ENCODE measurements at places on chromosomes 16 and 17. TPM values are rescaled to one million over a fixed set of nuclear protein-coding genes. Genes with fewer than 3 reads are reported as not detected.
A peak's percentile ranks its signal among the peaks of the same experiment; 100 is the strongest.

ANKS4B gene
- 9.0 TPM for total RNA-seq

DNA sequence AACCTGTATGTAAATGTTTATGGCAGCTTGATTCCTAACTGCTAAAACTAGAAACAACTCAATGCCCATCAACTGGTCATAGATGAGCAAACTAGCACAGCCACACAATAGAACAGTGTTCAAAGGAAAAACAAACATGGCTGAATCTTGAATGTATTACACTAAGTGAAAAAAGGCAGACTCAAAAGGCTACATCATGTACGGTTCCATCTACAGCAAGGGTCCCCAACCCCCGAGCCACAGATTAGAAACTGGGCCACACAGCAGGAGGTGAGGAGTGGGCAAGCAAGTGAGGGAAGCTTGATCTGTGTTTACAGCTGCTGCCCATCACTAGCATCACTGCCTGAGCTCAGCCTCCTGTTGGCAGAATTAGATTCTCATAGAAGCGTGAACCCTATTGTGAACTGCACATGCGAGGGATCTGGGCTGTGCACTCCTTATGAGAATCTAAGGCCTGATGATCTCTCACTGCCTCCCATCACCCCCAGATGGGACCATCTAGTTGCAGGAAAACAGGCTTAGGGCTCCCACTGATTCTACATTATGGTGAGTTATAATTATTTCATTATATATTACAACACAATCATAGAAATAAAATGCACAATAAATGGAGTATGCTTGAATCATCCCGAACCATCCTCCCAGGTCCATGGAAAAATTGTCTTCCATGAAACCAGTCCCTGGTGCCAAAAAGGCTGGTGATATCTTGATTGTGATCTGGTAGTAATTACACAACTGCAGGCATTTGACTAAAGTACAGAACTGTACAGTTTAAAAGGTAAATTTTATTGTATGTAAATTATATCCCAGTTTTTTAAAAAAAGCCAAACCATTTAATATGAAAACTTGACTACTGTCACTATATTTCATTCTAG, 7.7 kb downstream of the CEP20 start:
- no peak for DNase-seq

DNA sequence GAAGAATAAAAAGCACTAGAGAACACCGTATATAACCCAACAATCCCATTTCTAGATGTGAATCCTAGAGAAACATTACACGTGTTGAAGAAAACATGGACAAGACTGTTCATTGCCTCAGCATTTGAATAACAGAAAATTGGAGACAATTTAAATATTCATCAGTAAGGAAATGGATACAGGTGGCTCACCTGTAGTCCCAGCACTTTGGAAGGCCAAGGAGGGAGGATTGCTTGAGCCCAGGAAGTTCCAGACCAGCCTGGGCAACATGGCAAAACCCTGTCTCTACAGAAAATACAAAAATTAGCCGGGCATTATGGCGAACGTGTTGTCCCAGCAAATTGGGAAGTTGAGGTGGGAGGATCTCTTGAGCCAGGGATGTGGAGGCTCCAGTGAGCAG, 2.7 kb upstream of the ATAD5 start:
- DNase-seq = no peak

METTL2A gene
- total RNA-seq = 23.9 TPM

DNA sequence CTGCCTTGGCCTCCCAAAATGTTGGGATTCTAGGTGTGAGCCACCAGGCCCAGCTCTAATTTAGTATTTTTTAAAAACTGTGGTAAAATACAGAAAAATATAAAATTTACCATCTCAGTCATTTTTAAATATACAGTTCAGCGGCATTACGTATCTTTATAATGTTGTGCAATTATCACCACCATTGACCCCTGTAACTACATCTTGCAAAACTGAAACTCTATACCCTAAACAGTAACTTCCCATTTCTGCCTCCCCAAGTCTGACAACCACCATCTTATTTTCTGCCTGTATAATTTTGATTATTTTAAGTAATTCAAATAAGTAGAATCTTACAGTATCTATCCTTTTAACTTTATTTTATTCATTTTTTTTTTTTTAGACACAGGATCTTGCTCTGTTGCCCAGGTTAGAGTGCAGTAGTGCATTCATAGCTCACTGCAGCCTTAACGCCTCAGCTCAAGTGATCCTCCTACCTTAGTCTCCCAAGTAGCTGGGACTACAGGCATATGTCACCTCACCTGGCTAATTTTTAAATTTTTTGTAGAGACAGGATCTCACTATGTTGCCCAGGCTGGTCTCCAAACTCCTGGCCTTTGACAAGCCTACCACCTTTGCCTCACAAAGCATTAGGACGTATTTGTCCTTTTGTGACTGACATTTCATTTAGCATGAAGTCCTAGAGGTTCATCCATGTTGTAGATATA, 10.9 kb upstream of the GGA2 start:
- DNase-seq = no peak

- no peak for DNase-seq
Observed at GRCh38 chr17:1180958-1181752, 1.4 kb upstream of the ABR start.

TPSD1 gene
- not detected for total RNA-seq

GRCh38 chr16:87423429-87423828, 31.3 kb downstream of the MAP1LC3B start:
- no peak for DNase-seq

FKBP10 gene
- 23.3 TPM for total RNA-seq

PRDM7 gene
- not detected for total RNA-seq

TBC1D3H gene
- not detected for total RNA-seq

BCO1 gene
- 5.8 TPM for total RNA-seq

- DNase-seq = no peak
Observed at GRCh38 chr17:50211249-50212120, 10.1 kb upstream of the COL1A1 start.

GRCh38 chr17:77571155-77571981, 387.1 kb upstream of the TNRC6C start:
- peak; percentile 70 for DNase-seq

DNA sequence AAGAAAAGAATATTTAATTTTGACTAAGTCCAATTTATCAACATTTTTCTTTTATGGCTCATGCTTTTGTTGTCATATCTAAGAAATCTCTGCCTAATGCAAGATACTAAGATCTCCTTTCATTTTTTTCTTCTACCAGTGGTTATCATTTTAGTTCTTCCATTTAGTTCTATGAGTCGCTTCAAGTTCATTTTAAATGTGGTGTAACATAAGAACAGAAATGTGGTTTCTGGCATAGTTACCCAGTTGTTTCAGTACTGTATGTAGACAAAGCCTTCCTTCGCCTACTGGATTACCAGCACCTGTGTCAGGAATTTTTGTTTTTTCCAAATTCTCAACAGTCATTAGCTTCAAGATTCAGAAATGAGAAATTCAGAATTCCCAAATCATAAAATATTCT, 175.7 kb downstream of the PARN start:
- no peak for DNase-seq

DNA sequence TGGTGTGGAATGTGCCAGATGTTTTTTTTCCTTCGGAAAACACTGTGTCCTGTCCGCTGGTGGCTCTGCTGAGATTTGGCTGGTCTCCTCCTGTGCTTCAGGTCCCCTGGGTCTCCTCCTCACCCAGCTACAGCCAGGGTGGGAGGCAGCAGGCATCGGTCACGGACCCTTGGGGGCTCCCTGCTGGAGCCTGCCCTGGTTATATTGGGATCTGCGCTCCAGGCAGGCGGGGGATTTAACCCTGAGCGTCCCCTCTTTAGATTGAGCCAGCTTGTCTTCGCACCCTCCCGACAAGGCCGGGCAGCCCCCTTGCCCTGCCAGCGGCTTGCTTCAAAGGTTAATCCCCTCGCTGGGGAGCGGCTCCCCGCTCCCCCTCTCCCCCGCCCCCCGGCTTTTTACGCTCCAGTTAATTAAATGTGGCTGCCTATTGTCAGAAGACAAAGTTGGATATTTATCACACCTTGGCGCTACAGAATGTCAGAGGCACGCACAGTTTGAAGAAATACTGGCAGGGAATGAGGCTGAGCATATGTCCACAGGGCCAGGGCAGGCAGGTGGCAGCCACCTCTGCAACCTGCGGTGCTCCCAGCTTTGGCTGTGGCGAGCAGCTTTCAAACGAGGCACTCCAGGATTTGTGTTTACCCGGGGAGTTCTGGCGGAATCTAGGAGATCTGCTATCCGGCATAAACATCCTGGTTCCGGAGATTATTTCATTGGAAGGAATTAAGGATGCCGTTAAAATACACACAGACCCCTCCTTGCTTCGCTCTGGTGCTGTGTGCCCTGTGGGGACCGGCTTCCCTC, 38.2 kb upstream of the GSE1 start:
- DNase-seq = peak; percentile 53

ZDHHC1 gene
- not detected for total RNA-seq

GRCh38 chr17:76642994-76643393, 563 bp downstream of the ST6GALNAC1 start:
- DNase-seq = peak; percentile 28

GRCh38 chr16:14070555-14070876, 603 bp upstream of the MRTFB start:
- DNase-seq = peak; percentile 18

DNA sequence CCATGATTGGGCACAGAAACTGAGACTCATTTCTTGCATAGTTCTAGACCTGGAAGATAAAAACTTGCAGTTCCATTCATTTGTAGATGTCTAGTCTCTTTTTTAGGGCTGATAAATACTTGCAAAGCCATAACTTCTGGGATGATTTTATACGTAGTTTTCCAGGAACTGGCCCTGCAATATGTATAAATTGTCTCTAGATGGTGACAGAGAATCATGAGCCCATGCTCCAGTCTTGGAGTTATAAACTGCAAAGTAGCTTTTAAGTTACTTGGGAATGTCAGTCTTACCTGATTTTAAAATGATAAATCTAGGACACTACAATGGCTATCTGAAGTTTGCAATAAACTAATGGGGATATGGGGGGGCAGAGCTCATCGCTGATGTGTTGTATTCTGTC, 3.0 kb upstream of the ADAMTS18 start:
- no peak for DNase-seq

SLC6A4 gene
- not detected for total RNA-seq

DNA sequence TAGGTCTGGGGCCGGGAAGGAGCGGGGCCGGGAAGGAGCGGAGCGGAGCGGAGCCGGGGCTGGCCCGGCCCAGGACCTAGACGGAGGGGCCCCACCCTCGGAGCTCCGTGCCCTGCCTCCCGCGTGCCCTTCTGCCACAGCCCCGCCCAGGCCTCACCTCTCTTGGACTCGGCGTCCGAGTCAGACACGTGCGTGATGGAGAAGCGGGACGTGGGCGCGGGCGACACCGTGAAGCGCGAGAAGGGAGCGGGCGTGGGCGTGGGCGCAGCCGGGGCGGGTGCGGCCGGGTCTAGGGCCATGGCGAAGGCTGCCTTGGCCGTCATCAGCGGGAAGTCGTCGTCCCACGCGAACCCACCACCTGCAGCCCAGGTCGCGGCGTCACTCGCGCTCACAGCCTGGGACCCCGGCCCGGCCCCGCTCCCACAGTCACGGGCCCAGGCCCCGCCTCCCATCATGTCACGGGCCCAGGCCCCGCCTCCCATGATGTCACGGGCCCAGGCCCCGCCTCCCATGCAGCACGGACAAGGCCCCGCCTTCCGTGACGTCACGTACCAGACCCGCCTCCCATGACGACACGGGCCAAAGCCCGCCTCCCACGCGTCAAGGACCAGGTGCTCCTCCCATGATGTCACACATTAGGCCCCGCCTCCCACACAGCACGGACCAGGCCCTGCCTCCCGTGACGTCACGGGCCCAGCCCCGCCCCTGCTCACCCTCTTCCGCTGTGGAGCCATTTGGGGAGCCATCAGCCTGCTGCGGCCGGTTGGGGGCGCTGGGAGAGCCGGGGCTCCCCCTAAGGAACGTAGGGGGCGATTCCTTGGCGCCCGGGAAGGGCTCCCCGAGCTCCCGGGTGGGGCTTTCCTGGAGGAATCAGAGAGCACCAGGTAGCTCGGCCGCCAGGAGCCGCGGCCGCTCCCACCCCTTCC, 45.8 kb upstream of the PVALEF start:
- DNase-seq = peak; percentile 95

DNA sequence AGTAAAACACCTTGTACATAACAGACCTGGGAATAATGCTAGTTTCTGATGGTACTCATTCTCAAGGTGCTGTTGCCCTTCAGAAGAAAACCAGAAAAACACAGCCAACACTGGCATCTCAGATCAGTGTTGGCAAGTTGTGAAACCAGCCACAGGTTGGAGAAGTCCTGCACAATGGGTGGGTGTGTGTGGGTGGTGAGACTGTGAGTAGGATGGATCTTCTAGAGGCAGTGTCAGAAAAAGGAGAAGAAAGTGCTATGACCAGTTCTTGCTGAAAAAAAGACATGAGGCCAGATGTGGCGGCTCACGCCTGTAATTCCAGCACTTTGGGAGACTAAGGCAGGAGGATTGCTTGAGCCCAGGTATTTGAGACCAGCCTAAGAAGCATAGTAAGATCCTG, 35.2 kb upstream of the SMIM36 start:
- no peak for DNase-seq

DNA sequence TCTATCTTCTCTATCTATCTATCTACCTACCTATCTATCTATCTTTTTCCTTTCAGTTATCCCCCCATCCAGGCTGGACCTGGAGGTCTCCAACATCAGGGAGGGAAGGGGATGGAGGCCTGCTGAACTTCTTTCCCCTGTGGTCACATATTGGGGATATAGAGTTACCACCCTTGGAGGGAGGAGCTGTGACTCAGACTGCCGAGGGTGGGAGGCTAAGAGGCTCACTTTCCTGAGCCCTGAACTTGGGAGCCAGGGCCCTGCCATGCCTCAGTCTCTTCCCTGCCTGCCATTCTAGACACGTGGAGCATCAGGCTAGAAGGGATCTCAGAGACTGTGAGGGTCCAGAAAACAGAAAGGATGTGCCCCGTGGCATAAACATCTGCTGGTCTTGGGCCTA, 8.4 kb downstream of the LRRC3C start:
- no peak for DNase-seq

DNA sequence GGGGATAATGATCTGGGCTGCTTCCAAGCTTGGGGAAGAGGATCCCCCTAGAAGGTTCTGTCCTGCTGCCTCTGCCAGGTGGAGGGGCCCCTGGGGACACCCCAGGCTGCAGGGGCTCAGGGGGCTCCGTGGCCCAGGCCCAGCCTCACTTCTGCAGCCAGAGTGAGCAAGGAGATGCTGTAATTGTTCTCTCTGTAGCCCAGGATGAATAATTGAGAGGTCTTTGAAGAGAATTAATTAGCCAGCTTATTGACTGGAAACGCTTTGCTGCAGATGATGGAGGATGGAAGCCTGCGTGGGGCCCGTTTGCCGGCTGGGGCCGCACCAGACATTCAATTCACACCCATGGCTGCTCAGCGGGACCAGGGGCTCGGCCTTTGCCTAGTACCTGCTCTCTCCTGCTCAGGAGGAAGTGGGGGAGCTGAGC, 38.5 kb downstream of the TMEM235 start:
- no peak for DNase-seq

DNA sequence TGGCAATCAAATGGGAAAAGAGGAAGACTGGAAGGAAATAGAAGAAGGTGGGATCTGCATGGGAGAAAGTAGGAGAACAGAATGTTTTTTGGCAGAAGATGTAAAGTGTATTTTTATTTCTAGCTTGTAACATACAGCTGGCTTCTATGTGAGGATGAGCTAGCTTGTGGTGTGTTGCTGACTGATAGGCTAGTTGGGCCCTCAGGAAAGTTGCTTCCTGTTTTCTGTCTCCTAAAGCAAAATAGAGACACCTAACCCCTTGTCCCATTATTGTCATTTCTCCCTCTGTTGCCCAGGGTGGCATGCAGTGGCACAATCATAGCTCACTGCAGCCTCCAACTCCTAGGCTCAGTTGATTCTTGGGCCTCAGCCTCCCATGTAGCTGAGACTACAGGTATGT, 15.9 kb downstream of the TNRC6A start:
- DNase-seq = no peak

KRT31 gene
- not detected for total RNA-seq
